ENCODE measurements at places on chromosomes 3 and 15.

DNA sequence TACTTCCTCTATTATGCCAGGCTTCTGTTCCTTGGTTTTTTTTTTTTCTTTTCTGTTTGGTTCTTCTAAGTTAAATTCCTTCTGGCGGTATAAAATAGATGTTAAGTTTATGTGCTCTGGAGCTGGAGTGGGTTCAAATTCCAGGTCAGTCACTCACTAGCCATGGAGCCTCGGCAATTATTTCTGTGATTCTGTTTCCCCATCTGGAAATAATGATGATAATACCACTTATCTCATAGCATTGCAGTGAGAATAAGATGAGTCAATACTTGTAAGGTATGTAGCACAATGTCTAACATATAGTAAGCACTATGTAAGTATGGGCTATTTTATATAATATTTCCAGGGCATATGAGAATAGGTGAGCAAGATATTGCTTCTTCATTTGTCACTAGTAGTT is 33.2 kb upstream of the ZDHHC23 start:
- no peak for DNase-seq

GRCh38 chr15:59516655-59517461 is 78.9 kb downstream of the FAM81A start:
- no peak for DNase-seq

DNA sequence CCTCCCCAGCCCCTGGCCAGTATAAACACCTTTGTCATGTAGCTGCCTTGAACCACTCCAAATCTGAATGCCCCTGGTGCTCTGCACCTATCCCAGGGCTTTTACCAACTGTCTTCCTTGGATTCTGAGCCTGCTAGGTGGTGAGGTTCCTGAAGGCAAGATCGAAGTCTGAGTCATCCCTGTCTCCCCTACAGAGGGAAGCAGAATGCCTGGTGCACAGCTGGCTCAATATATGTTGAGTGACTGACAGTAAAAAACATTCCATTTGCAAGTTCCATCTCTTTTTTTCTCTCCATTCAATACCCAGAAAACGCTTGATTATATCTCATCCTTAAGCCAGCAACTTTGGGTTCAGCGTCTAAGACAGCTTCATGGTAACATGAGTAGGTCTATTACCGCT is 24.7 kb downstream of the SLC24A1 start:
- no peak for DNase-seq

DNA sequence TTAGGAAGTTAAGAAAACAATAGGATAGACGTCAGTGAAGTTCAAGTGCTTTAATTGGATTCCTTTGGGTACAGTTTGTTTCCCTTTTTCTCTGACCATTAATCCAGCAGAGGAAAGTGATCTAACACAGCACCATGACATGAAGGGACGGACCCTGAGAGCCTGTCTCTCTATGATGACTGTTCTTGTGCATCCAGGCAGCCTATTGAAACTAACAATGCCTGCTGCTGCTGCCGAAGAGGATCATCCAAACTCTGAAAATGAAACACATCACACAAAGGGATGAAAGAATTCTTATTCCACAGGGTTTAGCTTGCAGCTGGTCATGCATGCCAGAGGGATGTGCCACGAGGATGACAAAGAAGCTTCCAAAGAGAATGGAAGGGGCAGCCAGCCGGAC is 75.5 kb downstream of the ZBTB20 start:
- no peak for DNase-seq

GRCh38 chr15:99127773-99128172 is 22.9 kb downstream of the SYNM start:
- no peak for DNase-seq

- DNase-seq = no peak
These were observed 8.4 kb downstream of the PIK3R4 start for GRCh38 chr3:130738241-130738640.

- DNase-seq = no peak
These were observed at the start of gene SLC24A5 for GRCh38 chr15:48120745-48121144. Gene SLC24A5, plus strand, starts transcription at chr15:48120990. Its CDS starts 55 bp downstream, at chr15:48121045.

GRCh38 chr15:27328186-27328585 is 357.2 kb downstream of the GABRG3 start:
- no peak for DNase-seq

- DNase-seq = peak; percentile 60
These were observed 653 bp upstream of the WDR6 start for GRCh38 chr3:49006408-49007067.

DNA sequence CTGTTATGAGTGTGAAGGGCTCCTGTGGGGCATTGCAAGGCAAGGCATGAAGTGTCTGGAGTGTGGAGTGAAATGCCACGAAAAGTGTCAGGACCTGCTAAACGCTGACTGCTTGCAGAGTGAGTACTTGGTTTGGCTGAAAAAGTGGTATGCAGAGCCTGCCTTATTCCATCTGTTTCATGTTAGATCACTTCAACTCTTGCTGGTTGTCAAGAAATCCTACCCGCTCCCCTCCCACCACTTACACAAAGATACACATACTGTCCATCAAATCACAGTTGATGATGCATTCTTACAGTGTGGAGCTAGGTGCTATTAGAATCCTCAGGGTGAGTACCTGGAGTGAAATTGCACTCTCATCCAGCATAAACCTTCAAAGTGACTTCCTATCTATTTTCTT is 272.1 kb downstream of the UNC13C start:
- no peak for DNase-seq

DNA sequence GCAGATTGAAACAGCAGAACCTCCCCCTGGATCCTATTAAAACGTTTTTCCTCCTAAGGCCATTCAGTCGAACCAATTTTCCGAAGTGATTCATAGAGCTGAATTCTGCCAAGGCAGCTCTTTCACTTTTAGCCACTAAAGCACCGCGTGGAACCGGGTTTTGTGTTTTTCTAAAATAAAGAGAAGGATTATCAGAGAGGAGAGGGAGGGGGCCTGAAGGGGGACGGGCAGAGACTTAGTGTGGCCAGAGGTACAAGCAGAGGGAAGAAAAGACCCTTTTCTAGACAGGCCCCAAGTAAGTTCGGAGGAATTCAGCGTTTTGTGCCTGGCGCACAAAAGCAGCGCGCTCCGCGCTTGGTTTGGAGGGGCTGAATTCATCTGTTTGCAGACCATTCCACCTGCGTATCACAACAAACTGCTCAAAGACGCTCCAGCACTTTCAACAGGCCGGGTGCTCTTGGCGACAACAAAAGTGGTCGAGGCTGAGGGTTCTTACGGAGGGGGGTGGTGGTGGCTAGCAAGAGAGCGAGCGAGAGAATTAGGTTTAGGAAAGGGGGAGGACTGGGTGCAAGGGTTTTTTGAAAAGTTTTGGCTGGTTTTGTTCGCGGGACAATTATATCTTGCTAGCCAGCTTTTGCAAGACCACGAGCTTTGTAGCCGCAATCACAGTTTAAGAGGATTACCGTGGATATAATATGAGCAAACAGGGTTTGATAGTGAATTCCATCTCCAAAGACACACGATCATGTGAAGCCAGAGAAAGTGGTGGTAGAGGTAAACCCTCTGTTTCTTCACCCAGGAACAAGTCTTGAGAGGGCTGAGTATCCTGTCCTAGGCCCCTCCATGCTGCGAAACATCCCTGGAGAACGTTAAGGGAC is 1.2 kb upstream of the FEZF2 start:
- peak; percentile 26 for DNase-seq

- DNase-seq = no peak
These were observed 111.3 kb downstream of the BBX start for GRCh38 chr3:107634099-107634489.

Measured in fibroblast of lung (primary cell).